Activated CD4-positive, alpha-beta T cell treated with anti-CD3 and anti-CD28 coated beads, Interleukin-2, amount 10 ng/mL, durations not matched to agents 7 days and 5 days (primary cell): ENCODE measurements at places on chromosomes 13 and 19.

- DNase-seq, result no peak
These were observed 11.3 kb downstream of the CBLC start for GRCh38 chr19:44788971-44789370.

DNA sequence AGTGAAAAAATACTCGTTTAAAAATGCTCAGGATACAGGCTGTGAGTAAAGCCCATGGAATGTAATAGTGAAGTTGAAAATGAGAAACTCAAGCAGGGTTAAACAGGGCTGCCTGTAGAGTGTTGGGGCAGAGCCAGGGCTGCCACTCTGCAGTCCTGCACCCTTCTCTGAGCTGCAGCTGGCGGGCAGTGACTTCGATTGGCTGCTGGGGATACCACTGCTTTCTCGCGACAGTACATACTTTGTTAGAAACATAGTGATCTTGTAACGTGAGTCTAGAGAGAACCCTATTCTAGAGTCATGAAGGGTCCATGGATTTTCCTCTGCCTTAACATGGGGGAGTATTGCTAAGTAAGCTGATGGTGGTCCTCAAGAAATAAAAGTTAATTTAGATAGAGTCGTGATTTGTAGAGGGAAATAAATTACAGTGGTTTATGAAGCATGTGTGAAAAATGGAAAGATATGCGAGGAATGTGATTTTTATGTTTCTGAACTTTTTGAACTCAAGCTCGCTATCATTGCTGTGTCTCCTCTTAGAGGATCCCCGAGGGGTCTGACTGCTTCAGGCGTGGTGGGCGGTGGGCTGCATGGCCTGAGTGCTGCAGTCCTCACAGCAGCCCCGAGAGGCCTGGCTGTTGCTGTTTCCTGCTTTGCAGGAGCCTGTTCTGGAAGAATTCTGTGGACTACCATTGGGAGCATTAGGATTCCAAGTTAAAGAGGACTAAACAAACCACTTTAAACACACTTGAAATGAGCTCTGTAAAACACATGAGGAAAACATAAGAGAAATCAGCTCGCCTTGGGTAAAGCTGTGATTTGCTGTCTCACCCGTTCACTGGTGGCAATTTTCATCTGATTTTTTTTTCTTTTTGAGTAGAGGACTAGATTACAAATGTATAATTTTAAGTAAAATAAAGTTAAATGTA lies 95.7 kb downstream of the ARHGEF7 start:
- no peak for DNase-seq

GRCh38 chr13:79853251-79853650 lies 372.3 kb downstream of the NDFIP2 start:
- DNase-seq, result no peak

DNA sequence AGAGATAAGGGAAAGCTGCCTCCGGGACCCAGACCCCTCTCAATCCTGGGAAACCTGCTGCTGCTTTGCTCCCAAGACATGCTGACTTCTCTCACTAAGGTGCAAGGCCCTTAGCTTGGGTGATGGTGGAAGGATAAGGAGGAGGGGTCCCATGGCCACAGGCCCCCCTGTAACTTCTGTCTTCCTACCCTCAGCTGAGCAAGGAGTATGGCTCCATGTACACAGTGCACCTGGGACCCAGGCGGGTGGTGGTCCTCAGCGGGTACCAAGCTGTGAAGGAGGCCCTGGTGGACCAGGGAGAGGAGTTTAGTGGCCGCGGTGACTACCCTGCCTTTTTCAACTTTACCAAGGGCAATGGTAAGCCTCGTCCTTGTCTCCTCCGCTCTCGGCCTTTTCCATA lies 2.0 kb downstream of the CYP2F1 start:
- DNase-seq, result no peak

DNA sequence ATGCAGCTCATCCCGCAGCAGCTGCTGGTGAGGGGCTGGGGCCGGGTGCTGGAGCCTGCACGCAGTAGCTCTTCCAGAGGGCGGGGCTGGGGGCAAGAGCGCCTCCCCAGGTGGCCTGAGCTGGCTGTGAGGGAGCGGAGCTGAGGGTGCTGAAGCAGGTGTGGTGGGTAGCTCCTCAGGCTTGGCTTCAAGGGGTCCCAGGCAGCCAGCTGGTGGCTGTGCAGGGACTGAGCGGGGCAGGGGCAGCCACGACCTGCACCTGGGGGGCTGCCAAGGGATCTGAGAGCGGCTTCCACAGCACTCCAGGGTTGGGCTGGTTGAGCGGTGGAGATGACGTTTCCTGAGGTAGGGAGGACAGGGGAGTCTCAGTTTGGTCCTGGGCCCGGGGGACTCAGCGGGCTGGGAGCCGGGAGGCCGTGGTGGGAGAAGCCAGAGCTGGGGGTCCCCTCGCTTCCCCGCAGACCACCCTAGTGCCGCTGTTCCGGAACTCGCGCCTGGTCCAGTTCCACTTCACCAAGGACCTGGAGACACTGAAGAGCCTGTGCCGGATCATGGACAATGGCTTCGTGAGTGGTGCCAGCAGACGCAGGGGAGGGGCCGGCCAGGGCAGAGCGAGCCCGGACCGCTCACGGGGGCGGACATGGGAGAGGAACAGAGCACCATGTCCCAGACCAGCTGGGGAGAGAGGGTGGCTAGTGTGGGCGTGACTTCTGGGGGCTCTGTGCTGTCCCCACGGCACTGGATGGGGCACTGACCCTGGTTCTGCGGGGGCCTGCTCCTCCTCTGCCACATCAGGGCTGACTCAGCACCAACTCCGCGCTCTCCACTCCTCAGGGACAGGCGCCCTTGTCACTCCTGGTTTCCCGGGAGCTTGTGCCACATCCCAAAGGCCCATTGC lies 7.4 kb downstream of the PTOV1 start:
- no peak for DNase-seq

- DNase-seq, result no peak
These were observed 13.7 kb upstream of the CCL25 start for GRCh38 chr19:8038815-8039214.
